ENCODE measurements at places on chromosomes 16 and 17.

GRCh38 chr16:11768849-11769248 lies 26.2 kb upstream of the TXNDC11 start:
- no peak for DNase-seq

GRCh38 chr17:57975044-57975443 lies 13.0 kb downstream of the VEZF1 start:
- peak; percentile 74 for DNase-seq

DNA sequence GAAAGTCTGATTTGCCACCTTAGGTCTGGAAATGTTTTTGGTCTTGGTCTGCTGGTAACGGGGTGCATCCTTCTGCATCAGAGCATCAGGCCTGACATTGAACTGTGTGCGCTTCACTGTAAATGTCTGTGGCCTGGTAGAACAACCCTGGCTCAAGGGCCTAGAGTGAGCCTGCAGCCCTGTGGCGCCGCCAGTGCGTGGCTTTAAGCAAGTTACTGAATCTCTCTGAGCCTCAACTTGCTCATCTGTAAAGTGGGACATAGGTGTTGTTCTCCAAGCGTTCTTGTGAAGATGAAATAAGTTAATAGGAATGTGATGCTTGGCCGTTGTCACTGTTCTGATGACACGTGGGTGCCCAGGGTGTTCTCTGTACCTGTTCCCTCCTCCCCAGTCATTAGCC lies 127.6 kb upstream of the CIBAR2 start:
- no peak for DNase-seq

DNA sequence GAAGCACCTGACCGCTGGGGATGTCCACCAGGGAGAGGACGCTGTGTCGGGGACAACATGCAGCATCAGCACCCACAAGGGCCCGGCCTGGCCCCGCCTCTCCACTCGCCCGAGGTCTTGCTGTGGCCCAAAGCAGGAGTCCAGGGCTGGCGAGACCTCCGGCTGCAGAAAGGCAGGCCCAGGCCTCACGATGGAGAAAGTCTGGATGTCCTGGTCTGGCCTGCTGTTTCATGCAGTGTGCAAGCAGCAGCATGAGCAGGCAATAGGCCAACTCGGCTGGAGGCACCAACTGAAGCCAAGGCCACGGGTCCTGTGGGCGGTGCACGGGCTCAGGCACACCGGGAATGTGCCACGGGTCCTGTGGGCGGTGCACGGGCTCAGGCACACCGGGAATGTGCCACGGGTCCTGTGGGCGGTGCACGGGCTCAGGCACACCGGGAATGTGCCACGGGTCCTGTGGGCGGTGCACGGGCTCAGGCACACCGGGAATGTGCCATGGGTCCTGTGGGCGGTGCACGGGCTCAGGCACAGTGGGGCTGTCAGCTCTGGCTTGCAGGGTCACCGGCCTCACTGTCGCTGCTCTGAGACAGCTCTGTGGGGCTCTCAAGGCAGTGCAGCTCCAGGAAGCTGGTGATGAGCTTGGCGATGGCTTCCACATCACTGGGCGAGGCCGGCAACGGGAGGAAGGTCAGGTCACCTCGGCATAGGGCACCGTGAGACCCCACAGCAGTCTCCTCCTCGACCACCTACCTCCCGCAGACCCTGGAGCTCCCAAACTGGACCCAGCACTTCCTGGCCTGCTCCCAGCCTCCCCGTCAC lies 6.9 kb downstream of the CYBC1 start:
- no peak for DNase-seq

GRCh38 chr16:27244363-27244755 lies 24.2 kb downstream of the NSMCE1 start:
- DNase-seq: no peak

- DNase-seq: no peak
Observed at GRCh38 chr17:16383216-16383615, 2.3 kb downstream of the UBB start.

Measured in mesenchymal stem cell (in vitro differentiated cells and primary cell).